Right hindlimb (tissue), 1 donor: ENCODE measurements at places on chromosomes 5 and 9.

GRCh38 chr5:59764361-59764760, 129.2 kb downstream of the PDE4D start:
- no peak for DNase-seq

- DNase-seq: peak; percentile 59
These were observed at the start of gene HAPLN1 for GRCh38 chr5:83720836-83721537. Gene HAPLN1, minus strand, starts transcription at chr5:83720855. Its CDS starts 47,332 bp downstream, at chr5:83673523.

DNA sequence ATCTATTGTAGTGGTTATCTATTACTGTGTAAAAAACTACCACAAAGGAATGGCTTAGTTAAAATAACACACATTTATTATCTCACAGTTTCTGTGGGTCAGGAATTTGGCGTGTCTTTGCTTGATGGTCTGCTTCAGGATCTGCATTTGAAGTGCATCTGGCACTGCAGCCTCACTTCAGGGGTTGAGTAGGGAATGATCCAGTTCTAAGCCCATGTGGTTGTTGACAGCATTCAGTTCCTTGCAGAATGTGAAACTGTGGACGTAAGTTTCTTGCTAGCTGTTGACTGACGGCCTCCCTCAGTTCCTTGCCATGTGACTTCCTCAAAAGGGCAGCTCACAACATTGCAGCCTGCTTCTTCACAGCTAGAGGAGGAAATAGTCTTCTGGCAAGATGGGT, 2.1 kb upstream of the OGN start:
- DNase-seq: peak; percentile 38

DNA sequence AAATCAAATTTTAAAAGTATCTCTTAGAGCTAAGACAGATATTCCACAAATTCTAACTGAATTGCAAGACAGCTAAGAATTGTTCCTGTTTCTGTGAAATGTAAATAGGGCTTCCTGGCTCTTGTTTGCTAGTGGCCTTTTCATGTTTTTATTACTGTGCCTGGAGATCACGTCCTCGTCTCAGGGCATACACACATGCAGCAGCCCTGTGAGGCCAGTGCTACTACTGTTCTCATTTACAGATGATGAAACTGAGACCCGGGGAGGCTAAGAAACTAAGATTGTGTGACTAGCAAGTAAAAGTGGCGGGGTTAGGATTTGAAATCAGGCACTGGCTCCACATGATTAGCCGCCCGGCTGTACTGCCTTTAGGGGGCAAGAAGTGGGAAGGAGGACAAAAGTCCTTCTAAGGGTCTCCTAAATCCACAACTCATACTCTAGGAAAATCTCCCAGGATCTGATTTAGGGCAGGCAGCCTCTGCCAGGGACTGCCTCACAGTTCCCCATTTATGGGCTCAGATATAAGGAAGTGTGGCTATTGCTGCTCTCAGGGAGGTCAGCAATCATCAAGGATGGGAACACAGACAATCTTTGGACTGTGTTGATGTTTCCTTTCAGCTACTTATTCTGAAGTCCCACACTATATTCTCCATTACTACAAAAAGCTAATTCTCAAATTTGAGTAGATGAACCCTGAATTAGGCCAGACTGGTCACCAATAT, 7.9 kb downstream of the PRUNE2 start:
- no peak for DNase-seq

DNA sequence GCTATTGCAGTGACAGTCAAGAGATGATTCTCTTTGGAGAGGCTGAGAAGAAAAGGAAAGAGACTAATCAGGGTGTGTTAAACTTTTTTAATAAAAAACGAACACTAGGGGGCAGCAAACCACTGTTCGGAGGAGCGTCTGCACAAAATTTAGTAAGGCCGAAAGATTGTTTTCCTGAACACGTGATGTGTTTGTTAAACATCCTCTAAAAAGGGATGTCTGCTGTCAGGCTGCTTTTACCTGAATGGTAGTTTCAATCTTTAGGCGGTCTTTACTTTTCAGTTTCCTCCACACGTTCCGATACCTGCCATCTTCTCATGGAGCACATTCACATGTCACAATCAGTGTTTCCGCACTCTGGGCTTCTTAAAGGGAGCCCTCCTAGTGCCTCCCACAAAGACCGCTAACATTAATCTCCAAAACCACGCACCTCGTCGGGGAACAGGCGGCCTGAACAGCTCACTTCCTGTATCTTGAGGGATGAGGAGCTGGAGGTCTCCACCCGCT, 125.2 kb downstream of the GPBP1 start:
- peak; percentile 63 for DNase-seq

DNA sequence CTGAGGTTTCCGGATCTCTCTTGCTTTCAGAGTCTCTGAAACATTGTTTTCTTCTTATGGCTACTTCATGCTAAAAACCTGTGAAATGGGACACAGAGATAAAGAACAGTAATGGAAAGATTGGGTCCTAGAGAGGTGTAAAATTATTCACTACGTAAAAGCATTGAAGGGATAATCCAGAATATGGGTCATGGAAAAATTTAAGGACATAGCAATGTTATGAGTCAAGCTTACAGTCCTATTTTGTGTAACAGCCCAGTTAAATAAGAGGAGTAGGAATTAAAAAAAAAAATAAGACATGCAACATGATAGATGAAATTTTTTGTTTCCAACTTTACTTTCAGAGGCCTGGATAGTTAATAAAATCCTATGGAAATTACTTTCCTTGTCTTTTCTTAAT, 61.9 kb upstream of the ELL2 start:
- no peak for DNase-seq

- no peak for DNase-seq
These were observed 6.6 kb downstream of the PCBD2 start for GRCh38 chr5:134911285-134912206.

- DNase-seq: no peak
These were observed 301.1 kb downstream of the PRR16 start for GRCh38 chr5:120765189-120765588.

GRCh38 chr9:113635586-113635985, 172.1 kb downstream of the RGS3 start:
- DNase-seq: peak; percentile 15

DNA sequence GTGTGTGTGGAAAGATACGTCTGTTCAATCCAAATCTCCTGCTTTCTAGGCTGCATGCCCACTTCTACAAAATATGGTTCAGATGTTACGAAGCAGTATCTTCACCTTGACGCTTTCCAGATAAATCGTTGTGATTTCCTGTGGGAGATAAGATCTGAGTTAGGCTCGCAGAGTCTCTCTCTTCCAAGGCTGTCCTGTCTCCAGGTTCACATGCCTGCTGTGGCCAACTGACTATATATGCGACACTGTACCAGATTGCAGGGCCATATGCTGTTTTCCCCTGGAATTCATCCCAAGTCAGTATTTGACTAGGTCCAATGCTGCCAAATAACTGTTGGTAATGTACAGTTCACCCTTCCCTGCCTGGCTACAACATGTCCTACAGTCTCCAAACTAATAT, 47.9 kb downstream of the TMEM252 start:
- no peak for DNase-seq

DNA sequence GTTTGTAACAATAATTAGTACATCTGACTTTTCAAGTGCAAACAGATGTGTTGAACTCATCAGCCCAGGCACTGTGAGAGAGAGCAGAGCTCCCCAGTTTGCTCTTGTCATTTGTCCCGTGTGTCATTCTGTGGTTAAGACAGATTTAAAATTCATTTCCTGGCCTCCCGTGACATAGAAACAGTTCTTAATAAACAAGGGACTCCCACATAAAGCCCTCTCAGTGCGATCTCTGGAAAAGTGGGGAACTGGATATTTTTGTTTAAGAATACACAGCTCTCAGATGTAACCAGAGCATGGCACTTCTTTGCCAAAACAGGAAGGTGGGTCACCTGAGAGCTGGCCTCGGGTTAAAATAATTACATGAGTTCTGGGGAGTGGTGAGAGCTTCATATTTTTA, 58.6 kb downstream of the PRKACG start:
- no peak for DNase-seq

- DNase-seq: no peak
These were observed 51.2 kb upstream of the TRIM32 start for GRCh38 chr9:116635908-116636307.
